COR-L47 (cell line): ENCODE measurements at places on chromosomes 7 and 10.
A peak's percentile ranks its signal among the peaks of the same experiment; 100 is the strongest.

DNA sequence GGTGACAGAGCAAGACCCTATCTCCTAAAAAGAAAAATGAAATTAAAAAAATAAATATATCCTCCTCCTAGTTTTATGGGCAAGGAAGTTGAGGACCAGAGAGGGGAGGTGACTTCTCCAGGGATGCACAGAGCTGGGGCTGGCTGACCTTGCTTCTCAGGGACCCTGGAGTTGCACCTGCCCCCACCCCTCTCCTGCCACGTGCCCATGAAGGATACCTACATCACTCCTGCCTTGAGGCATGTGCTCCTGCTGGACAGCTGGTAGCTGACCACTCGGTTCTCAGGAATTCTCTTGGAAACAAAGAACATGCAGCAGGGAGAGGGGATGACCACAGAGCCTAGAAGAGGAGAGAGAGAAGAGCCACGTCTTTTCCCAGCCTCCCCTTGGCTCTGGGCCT, 522 bp downstream of the CCL24 start:
- no peak for DNase-seq

GRCh38 chr7:108091461-108091831, 38.7 kb downstream of the LAMB4 start:
- DNase-seq: no peak

GRCh38 chr7:83739527-83739926, 90.6 kb upstream of the SEMA3E start:
- DNase-seq: no peak

DNA sequence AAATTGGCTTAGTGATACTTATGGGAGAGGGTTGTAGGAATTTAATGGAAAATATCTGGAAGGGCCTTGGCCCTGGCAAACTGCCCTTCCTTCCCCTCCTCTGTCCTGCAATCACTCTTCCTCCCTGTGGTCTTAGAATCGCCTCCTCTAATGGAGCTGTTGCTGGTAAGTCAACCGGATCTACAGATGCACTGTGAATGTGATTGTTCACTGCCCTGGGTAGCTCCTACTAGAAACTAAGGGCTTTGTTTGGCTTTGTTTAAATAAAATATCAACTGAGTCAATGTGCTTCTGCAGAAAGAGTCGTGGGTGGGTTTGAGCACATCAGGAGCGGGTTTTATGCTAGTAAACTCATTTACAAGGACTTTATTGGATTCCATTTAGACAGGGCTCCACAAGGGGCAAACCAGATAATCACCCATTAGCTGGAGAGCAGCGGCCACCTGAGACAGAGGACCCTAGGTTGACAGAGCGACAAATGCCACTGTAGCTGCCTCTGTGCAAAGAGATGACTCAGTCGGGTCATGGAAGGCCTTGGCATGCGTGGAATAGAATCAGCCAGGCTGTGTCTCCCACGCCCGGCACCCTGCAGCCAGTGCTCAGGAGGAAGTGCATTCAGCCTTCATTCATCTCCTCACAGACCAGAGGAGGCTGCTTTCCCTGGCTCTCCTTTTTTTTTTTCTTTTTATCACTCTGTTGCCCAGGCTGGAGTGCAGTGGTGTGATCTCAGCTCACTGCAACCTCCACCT, 97.9 kb downstream of the GAD2 start:
- DNase-seq: no peak

GRCh38 chr10:76429368-76430060, 998.1 kb downstream of the LRMDA start:
- DNase-seq: no peak

DNA sequence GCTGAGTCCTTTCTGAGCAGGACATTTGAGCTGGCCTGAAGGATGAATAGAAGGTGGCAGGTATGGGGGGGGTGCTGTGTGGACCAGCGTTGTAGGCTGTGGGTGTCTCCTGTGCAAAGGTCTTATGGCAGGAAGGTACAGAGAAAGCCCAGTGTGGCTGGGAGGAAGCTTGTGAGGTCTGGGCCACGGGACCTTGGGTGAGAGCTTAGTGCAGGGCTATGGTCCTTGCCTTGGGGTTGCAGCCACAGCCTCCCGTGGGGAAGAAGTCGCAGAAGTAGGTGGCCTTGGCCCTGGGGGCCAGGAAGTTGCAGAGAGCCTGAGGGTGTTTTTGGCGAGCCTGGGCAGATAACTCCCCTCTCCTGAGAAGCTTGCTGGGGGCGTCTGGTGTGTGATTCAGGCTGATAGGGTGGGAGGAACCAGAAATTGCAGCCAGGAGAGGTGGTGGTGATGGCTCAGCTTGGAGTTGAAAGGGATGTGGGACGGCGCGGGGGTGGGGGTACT, 172.0 kb upstream of the TNRC18 start:
- no peak for DNase-seq

- DNase-seq: no peak
Observed at GRCh38 chr7:46809886-46810285, 772.0 kb downstream of the TNS3 start.

DNA sequence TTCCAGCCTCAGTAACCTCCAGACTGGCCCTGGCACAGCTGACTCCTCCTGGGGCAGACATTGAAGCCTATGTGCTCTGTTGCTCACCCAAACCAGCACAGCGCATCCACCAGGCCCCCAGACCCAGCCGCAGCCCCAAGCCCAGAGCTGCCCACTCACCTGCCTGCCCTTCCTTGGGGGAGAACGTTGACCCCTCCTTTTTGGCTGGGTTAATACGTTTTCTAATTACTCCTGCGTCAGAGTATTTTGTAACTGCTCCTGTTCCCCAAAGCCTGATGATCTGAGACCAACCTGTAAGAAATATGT, 106.9 kb upstream of the NPS start:
- DNase-seq: no peak

- DNase-seq: no peak
Observed at GRCh38 chr7:69799990-69800389, 201.7 kb downstream of the AUTS2 start.

DNA sequence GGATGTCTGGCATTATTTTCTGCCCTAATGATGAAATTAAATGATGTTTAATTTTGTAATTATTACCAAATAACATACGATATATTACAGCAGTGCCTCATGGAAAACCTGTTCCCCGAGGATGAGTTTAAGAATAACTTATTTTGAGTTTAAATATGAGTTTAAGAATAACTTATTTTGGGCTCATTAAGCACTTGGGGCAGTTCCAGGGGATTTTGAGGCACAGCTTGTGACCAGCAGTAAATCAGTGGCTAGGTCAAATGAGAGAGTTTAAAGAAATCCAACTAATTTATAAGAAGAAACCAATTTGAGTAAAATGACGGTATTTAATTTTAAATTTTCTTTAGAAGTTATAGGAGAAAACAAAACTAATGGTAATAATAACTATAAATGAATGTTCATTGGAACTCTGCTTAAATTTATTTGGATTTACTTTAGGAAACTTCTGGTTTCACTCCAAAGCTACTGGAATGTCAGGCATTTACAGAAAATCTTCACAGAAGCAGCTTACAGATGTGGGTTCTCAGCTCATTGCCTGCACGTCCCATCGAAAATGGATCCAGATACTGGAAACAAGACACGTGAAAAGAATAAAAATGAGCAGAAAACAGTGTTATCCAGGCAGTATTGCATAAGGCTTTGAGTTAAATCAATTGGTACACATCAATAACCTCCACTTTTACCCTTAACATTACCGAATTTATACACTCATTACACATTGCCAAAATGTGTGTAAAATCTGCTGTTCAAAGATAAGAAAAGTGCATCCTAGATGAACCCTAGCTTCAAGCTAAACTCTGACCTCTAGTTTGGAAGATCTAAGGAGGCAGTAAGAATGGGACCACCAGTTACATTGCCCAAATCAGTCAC, 784.5 kb upstream of the IGFBP3 start:
- no peak for DNase-seq

- no peak for DNase-seq
Observed at GRCh38 chr10:43295436-43295835, 28.6 kb upstream of the RASGEF1A start.

GRCh38 chr7:105649727-105650381, 68.6 kb upstream of the EFCAB10 start:
- no peak for DNase-seq

GRCh38 chr7:114823290-114823689, 98.6 kb upstream of the MDFIC start:
- DNase-seq: no peak

DNA sequence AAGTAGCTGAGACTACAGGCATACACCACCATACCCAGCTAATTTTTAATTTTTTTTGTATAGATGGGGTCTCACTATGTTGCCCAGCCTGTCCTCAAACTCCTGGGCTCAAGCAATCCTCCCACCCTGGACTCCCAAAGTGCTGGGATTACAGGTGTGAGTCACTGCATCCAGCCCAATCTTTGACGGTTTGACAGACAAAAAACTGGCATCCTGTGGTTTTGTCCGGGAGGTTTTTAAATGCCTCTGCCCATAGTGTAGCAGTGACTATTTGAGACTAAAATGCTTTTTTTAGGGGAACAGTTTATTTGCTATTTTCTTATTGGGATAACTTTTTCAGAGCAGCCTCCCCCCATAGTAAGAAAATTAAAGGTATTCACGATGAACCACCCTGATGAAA, 523.7 kb upstream of the GALNT17 start:
- DNase-seq: no peak

DNA sequence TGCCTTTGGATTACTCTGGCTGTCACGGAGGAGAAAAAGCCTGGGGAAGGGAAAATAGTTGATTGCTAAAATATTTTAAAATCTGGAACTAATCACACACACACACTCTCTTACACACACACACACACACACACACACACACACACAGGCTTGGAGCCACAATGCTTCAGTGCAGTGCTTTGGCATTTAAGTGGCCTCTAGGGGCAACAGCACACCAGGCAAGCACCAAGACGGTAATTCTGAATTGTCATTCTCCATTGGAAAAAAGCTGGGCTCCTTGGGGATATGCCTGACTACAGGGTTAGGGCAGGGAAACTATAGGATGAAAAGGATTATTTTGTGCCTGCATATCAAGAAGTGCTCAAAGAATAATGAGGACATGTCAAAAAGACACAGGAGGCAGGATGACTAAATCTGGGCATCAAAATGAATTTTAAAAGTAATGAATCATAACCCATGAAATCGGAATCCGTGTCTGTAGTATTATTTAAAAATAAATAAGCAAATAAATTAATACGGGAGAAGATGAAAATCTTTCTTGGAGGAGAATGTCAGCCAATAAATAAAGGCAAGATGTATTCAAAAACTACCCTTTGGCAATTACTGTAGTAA, 30.4 kb upstream of the DDC start:
- DNase-seq: peak; percentile 73

GRCh38 chr10:104842704-104843103, 201.6 kb downstream of the SORCS3 start:
- DNase-seq: no peak

GRCh38 chr10:68067029-68067428, 8.1 kb downstream of the HERC4 start:
- no peak for DNase-seq

- no peak for DNase-seq
Observed at GRCh38 chr7:108875139-108875538, 305.5 kb downstream of the DNAJB9 start.

DNA sequence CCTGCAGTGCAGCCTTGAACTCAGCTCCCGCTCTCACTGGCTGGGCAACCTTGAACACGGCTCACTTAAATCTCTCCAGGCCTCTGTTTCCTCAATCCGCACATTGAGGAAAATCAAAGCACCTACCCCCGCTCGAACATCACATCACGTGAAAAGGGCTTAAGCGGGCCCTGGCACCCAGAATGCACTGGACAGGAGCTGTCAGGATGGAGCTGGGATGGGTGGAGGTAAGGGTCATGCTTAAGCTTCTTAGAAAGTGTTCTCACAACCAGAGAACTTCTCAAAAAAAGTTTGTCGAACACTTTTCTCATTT, 55.7 kb upstream of the MGMT start:
- no peak for DNase-seq

- DNase-seq: no peak
Observed at GRCh38 chr7:98641646-98642500, 24.8 kb downstream of the NPTX2 start.

GRCh38 chr10:77771851-77772250, 134.2 kb upstream of the KCNMA1 start:
- no peak for DNase-seq

DNA sequence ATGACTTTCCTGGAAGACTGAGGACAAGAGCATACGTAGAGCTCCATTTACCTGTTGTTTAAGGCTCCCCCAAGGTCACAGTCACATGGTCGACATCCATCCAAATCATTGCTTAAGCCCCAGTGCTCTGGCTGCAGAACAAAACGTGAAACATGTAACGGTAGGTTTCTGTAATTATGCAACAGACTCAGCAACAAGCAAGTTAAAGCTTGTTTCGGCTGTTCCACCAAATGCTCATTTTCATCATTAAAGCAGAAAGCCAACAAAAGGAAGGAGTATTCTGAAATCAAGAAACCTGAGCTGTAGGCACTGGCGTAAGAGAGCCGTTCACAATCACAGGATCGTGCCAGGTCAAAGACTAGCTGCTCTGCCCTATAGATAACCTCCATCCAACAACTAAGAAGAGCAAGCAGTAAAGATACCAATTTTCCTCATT, 30.0 kb downstream of the LAMB1 start:
- no peak for DNase-seq

DNA sequence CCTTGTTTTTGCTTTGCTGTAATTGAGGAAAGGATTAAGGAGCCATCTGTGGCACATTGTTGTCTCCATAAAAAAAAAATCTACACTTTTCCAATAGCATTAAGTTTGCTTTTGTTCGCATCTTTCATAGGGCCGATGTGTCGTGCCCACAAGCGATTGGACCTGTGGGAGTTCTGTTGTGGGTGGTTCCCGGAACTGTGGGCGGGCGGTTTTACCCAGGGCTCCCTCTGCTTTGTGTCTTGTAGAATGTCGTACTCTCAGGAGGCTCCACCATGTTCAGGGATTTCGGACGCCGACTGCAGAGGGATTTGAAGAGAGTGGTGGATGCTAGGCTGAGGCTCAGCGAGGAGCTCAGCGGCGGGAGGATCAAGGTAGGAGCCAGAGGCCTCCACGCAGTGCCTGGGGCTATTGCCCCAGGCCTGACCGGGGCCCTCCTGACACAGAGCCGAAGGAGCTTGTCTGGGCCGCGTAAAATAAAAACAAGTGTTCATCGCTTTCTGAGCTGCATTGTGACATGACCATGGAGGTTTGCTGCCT, 92.4 kb downstream of the ACTR3B start:
- DNase-seq: no peak

DNA sequence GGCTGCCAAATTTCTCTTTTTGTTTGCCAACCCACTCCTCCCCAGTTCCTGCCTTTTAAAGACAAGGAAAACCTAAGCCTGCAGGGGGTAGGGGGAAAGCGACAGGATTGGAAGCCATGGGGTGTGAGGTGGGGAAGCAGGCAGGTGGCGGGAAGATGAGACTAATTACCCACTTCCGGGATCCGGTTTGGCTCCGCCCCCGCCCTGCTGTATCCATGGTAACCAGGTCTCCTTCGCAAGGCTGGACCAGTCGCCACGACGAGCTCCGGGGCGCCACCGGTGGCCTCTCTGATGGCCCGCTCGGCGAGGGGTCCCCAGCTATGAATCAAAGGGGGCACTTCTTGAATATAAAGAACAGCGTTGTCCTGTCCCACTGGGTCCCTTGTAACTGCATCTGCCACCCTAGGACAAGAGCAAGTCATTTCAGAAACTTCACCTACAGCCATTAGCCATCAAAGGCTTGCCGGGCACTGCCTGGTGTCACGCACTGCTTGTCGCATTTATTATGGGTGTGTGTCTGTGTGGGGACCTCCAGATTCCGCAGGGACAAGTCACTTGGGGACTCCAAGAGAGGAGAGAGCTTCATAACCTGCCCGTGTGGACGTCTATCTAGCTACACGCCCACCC, 55.4 kb upstream of the LMTK2 start:
- DNase-seq: peak; percentile 77
